ENCODE measurements at places on chromosomes 4 and X.

GRCh38 chrX:19496711-19497110, 18.6 kb downstream of the MAP3K15 start:
- no peak for DNase-seq

- no peak for DNase-seq
Observed at GRCh38 chr4:113957956-113958355, 21.5 kb downstream of the ARSJ start.

- no peak for DNase-seq
Observed at GRCh38 chr4:174036576-174036975, 246.9 kb downstream of the FBXO8 start.

DNA sequence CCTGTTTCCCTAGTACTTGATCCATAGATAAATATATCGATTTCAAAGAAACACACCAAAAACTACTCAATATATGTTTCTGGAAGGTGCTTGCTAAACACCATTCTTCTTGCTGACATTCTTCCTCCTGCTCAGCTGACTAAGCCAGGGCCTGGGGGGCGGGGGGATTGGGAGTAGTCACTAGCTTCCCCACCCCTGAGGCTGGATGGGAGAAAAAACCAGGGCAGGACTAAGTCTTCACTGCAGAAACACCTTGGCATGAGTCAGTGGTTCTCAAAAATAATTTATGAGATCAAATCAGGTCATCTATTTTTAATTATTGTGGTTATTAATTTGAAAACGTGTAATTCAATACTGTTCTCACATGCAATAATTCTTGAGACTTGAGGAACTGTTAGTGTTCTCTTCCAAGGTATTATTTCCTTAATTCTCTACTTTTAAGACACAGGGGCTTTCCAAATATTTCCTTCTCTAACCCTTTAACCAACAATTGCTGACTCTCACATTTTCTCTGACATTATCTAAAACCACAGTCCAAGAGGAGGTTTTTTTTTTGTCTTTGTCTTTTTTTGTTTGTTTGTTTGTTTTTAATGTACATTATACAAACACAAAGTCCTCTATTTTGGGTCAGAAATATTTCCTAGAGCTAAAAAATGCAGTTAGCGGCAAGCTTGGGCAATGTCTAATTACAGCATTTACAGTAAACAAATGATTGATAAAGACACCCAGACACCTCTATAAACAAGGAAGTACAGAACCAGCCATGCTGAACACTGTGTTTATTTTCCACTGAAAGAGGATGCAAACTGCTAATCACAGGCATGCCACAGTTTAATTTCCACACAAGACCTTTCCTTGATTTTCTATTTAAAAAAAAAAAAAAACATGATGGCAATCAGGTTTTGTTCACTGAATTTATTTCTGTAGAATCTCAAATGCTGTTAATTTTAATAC, 120.3 kb upstream of the USP9X start:
- DNase-seq, result no peak

- DNase-seq, result no peak
Observed at GRCh38 chr4:153585026-153585425, 99.1 kb upstream of the TLR2 start.
